Mononuclear cell (primary cell): ENCODE measurements at places on chromosomes 1 and 21. TPM values are rescaled to one million over a fixed set of nuclear protein-coding genes. Genes with fewer than 3 reads are reported as not detected.

OSCP1 gene
- total RNA-seq = 0.21 TPM

CLCA1 gene
- total RNA-seq = not detected

OXCT2 gene
- total RNA-seq = 0.73 TPM

CHI3L2 gene
- total RNA-seq = 12.9 TPM
